ENCODE measurements at places on chromosomes 12 and 14.

GRCh38 chr14:101363880-101364391 is 197.4 kb upstream of the DIO3 start:
- DNase-seq: no peak

DNA sequence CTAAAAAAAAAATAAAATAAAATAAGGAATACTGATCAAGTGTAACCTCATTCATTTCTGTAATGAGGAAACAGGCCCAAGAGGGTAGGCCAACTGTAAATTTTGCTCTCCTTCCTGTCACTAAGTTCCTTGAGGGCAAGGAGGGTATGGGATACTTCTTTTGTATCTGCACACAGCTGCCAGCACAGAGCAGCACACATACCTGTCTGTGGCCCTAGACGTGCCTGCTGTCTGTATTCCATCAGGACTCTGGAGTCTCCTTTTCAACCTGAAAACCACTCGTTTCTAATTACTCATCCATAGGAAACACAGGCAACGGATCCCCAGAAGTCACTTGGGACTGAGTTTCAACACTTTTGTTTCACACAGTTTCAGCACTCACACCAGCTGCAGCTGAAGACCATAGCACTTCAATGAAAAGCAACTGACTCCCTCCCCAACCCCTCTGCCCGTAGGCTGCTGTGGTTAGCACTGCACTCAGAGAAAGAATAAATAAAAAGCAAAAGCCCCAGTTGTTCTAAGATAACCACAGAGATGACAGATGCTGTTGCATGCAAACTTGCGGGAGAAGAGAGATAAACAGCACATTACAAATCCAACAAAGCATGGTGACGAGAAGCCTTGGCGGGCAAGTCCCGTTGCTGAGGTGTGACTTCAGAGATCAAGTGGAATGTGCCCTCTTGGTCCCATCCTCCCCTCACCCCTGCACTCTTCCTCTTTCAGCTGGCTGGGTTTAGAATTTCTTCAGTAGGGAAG is 24.9 kb downstream of the CRACR2A start:
- peak; percentile 11 for DNase-seq

DNA sequence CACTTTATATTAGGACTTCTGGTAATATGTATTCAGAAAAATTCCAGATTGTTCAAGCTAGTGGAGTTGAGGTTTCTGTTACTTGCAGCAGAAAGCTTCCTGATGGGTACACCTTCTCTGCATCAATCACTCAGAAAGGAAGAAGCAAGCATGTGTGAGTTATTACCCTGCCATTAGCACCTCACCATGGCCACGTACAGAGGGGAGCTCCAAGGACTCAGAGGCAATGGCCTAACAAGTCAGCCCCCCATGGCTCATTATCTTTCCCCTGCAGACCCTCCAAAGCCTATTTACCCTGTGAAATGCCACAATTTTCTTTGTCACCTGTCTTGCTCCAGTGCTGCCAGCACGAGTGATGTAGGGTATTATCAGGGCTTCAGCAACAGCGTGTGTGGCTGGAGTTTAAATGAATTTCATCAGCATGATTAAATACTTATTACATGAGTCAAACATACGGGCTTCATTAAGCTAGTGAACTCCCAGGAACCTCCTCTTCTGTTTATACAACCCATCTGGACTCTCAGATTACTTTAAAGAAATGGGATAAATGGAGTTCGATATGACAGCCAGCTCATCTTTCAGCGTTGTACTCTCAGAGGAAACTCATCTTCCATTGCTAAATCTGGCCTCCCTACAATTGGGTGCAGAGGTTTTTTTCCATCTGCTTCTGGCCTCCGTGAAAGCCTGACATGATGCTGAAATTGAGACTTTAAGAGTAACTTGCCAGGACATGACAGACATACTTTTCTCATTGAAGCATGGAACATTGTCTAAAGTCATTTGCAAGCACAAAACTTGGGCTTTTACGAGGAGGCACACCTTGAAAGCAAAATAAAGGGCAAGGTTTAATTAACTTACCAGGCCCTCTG is 135.9 kb downstream of the TMEM30B start:
- DNase-seq: no peak

- no peak for DNase-seq
Measured at GRCh38 chr14:81613341-81614045, 79.8 kb upstream of the SEL1L start.

GRCh38 chr14:61420326-61420725 is 98.9 kb downstream of the PRKCH start:
- peak; percentile 49 for DNase-seq

GRCh38 chr14:63891148-63891975 is 38.6 kb downstream of the SYNE2 start:
- DNase-seq: no peak

- peak; percentile 73 for DNase-seq
Measured at GRCh38 chr12:62793256-62794217, 141.4 kb downstream of the PPM1H start.

DNA sequence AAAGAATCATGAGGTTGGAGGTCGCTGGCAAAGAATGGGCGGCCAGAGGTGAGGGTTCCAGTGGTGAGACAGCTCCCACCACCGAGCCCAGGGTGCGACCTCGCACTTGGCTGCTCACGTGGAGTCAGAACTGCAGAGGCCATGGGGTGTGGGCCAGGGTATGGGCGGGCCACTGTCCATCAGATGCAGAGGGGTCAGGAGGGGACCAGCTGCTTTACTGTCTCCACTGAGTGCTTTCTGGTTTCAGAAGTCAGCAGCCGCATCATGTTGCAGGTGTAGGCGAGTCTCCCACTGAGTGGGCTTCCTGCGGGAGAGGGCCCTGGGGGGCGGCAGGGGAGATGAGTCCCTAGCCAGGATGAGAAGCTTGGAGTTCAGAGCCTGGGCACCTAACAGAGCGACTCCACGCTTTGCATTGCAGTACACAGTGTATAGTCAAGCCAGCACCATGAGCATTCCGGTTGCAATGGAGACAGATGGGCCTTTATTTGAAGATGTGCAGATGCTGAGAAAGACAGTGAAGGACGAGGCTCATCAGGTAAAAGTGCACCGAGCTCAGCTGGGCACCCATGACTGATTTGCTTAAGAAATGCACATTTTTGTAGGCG is 46.9 kb upstream of the DYNC1H1 start:
- DNase-seq: no peak

DNA sequence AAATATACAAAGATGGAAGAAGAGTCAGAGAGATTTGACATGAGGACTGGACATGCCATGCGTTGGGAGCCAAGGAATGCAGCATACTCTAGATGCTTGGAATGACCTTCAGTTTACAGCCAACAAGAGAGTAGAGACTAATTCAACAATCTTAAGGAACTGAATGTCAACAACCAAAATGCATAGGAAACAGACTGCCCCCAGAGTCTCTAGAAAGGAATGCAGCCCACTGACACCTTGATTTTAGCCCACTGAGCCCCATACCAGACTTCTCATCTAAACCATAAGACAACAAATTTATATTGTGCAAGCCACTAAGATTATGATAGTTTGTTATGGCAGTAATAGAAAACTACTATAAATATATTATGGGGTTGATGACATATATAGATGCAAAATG is 611.2 kb downstream of the RPS29 start:
- DNase-seq: no peak

DNA sequence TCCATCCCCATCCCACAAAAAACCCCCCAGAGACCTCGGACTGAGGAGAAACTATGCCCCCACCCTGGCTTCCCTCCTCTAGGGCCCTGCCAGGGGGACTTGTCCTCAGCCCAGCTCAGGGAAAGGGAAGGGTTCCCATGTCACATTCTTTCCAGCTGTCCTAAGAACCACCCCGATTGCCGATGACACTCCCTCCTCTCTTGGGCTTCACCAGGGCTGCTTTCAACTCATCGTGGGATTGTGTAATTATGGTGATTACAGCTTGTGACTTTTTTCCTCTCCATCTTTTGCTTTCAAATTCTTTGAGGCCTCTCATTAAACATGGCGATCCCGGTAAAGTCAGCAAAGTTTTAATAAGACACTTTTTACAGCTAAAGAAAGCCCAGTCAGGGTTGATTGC is 344.0 kb downstream of the DPF3 start:
- DNase-seq: no peak

DNA sequence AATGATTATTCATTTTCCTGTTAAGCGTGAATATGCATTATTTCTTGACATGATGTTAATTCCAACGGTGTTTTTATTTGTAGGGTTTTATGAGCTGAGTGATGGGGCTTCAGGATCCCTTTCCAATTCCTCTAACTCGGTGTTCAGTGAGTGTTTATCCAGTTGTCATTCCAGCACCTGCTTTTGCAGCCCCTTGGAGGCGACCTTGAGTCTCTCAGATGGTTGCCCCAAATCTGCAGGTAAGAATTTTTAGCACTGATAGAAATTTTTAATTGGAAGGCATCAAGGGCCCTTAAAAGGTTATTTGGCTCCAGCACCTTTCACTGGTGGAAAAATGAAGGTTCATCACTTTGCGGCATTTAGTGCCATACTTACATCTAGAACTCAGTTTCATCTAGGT is 3.7 kb downstream of the DACT1 start:
- no peak for DNase-seq

Measured in activated CD4-positive, alpha-beta T cell treated with anti-CD3 and anti-CD28 coated beads, Interleukin-2, amount 50 U/mL, for 1 hour (primary cell).